ENCODE measurements at places on chromosomes 12 and 14.

GRCh38 chr14:79516009-79516408 lies 695.3 kb downstream of the DIO2 start:
- DNase-seq: no peak

DNA sequence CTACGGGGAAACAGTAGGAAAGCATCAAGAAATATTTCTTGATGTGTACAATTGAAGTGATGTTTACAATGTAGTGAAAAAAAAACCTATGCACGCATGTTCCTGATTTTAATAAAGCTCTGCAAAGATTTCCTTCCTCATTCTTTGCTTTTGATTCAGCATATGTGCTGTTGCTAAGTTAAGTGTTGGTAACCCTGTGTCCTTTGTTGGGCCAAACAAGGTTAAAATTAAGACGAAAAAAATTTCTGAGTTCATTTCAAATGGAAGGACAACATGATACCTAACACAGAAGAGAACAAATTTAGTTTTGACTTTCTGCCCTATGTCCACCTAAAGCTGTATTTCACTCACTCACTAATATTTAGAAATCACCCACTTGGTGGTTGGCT lies 62.8 kb downstream of the PPP2R5C start:
- DNase-seq: peak; percentile 15

DNA sequence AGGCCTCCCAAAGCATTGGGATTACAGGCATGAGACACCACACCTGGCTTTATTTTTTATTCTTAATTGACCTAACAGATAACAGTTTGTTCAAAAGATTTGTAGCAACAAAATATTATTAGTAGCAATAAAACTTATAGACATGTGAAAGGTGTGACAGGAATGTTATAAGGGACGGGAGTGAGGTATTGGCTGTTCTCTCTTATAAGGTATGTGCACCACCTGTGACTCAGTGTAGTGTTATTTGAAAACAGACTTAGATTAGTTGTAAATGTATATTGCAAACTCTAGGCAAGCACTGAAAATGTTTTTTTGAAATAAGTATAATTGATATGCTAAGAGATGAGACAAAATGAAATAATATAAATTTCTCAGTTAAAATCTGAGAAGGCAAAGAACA lies 57.8 kb downstream of the KLRG1 start:
- DNase-seq: peak; percentile 43

GRCh38 chr12:132489078-132489601 lies 811 bp upstream of the FBRSL1 start:
- no peak for DNase-seq

- DNase-seq: peak; percentile 14
Measured at GRCh38 chr12:16385782-16386646, 38.6 kb downstream of the MGST1 start.

All from foreskin keratinocyte (primary cell).